ENCODE measurements at places on chromosomes 5 and 9.

GRCh38 chr5:125070961-125071360 lies 324.5 kb upstream of the ZNF608 start:
- DNase-seq = no peak

- no peak for DNase-seq
Measured at GRCh38 chr5:143432658-143433239, 29.3 kb upstream of the NR3C1 start.

GRCh38 chr9:117247266-117247665 lies 167.6 kb downstream of the ASTN2 start:
- DNase-seq = no peak

DNA sequence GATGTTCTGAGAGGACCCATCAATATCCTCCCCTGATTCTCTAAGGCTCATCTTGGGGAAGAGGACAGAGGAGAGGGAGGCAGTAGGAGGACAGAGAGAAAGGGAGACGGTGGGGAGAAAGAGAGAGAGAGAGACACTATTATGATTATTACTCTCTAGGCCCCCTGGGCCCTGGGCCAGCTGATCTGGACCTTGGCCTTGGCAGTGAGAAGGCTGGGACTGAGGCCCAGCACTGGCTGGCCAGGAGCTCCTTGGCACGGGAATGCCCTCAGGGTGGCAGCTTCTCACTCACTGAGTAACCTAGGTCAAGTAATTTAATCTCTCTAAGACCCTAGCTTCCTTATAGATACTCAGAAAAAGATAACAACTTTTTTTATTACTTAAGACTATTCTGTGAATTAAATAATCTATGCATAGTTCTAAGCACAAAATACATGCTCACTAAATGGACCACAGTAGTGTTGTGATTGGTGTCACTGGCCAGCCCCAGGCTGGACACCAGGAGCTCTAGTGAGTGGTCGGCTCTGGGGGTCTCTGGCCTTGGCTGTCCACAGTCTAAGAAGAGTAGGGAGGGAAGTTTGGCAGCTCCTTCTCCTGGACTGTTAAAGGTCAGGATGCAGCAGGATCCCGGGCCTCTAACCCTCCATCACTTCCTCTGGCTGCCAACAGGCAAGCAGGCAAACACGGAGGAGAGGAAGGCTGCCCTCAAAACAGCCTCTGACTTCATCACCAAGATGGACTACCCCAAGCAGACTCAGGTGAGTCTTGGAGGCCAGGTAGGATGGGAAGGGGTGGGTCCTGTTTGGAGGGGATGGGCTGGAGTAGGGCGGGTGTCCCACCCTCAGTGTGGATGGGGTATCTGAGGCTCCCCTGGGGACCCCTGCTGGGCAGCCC lies 50.0 kb downstream of the GSN start:
- DNase-seq = no peak

DNA sequence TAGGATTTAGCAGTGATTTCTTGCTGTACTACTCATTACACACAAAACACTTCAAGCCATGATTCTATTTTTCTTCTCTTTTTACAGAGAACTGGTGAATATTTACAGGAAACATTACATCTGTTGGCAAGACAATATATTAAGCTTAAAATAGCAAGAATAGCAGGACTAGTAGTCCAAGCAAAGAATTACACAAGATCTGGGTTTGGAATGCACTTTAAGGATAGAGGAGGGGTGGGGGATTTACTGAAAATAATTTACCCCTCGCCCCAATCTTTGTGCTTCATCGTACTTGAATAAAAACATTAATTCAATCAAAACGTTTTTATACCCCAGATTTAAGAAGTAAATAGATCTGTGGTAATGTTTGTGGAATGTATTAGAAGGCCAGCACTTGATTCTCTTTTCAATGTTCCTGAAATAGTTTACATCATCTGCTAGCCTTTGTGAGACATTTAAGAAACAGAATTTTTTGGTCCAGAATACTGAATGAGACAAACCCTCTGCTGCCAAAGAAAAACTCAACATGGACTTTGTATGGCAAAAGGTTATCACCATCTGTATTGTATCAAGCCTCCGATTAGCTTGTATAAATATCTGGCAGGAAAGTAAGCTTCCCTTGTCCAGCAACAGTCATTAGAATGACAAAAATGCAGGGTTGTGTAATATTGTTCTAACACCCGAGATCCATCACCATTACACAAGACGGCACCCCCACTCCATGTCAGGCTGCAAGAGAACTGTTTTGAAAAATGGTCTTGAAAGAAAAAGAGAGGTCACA lies 23.8 kb downstream of the SVEP1 start:
- no peak for DNase-seq

- no peak for DNase-seq
Measured at GRCh38 chr9:99822806-99823591, 1.3 kb downstream of the NR4A3 start.

GRCh38 chr9:14561929-14562405 lies 131.3 kb downstream of the ZDHHC21 start:
- DNase-seq = no peak

DNA sequence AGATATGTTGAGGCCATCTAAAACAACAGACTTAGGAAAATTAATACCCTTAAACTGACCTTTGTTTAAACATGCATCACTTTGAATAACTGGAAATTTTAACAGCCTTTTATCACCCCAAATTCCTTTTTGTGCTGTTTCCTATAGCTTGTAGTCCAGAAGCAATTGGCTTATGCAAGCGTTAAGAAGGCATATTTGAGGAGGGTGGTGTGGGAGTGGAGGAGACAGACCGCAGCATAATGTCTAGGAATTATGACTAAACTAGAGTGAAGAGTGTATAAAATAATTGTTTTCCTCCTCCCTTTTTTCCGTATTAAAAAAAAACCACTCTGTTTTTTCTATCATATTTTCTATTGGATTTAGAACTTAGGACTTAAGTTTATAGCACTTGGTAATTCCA lies 51.8 kb upstream of the MPDZ start:
- DNase-seq = no peak

GRCh38 chr5:115392611-115393010 lies 96.2 kb upstream of the CCDC112 start:
- DNase-seq = no peak

- DNase-seq = peak; percentile 33
Measured at GRCh38 chr5:177982072-177982727, 13.8 kb downstream of the PROP1 start.

GRCh38 chr5:15209053-15209762 lies 290.8 kb upstream of the FBXL7 start:
- no peak for DNase-seq

GRCh38 chr9:2524601-2525000 lies 97.0 kb upstream of the VLDLR start:
- DNase-seq = no peak

- DNase-seq = no peak
Measured at GRCh38 chr5:168314735-168315411, 23.4 kb downstream of the WWC1 start.

DNA sequence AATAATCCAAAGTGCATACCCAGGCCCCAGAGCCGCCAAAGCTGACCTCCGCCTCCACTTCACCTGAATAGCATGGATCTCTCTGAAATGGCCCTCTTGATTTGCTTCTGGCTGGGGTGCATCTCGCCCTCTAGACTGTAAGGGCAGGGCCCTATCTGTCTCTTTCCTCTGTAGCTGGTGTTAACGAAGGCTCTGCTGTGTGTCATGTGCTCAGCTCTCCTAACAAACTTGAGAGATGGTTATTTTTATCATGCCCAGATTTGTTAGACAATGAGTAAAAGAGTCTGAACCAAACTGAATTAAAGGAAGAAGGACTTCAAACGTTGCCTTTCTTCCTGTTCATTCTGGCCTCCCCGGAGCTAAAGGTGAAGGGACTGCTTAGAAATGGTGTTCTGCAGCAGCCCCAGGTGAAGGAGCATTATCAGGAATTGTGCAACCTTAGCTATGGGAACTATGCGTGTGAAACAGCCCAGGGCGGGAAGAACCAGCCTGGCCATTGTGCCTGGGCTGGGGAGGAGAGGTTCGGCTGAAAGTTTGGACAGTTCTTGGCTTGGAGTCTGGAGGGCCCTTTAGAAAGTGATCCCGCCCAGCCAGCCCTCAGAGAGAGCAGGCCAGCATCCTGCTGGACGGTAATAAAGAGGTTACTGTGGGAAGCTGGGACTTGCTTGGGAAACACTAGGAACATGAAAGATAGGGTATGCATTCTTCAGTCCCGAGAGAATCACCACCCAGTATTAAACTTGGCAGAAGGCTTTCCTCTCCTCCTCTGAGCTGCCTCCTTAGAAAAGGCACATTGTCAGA lies 73.5 kb downstream of the WWC1 start:
- no peak for DNase-seq

GRCh38 chr9:15249042-15249818 lies 57.8 kb downstream of the TTC39B start:
- DNase-seq = no peak

- no peak for DNase-seq
Measured at GRCh38 chr9:18473652-18474279, at the start of gene ADAMTSL1. TSS of gene ADAMTSL1 (plus strand) at chr9:18474153. CDS start at chr9:18474233, 80 bp downstream.

- DNase-seq = peak; percentile 53
Measured at GRCh38 chr5:138459311-138459933, 5.9 kb upstream of the EGR1 start.

GRCh38 chr5:124263680-124264491 lies 482.6 kb downstream of the ZNF608 start:
- no peak for DNase-seq

GRCh38 chr9:81146684-81147337 lies 542.5 kb downstream of the TLE1 start:
- DNase-seq = no peak

DNA sequence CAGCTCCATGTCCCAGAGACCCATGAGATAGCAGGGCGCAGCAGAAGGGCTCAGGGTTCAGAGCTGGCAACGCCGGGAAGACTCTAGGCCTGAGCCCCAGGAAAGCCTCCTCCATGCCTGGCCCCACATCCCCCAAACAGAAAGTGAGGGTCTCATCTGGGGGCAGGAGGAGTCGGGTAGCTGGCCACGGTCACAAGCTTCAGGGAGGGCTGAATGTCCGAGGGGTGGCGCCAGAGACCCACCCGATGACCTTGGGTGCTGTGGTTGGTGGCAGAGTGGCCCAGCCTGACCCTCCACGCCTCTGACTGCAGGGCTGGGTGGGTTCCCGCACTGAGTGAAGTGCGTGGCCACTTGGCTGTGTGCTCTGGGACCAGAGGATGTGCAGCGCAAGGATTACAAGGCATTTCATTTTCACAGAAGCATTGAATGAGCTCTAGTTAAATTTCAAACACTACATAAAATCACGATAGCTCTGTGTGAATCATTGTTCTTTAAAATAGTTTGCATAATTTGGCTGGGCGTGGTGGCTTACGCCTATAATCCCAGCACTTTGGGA lies 3.0 kb downstream of the C8G start:
- DNase-seq = peak; percentile 25

DNA sequence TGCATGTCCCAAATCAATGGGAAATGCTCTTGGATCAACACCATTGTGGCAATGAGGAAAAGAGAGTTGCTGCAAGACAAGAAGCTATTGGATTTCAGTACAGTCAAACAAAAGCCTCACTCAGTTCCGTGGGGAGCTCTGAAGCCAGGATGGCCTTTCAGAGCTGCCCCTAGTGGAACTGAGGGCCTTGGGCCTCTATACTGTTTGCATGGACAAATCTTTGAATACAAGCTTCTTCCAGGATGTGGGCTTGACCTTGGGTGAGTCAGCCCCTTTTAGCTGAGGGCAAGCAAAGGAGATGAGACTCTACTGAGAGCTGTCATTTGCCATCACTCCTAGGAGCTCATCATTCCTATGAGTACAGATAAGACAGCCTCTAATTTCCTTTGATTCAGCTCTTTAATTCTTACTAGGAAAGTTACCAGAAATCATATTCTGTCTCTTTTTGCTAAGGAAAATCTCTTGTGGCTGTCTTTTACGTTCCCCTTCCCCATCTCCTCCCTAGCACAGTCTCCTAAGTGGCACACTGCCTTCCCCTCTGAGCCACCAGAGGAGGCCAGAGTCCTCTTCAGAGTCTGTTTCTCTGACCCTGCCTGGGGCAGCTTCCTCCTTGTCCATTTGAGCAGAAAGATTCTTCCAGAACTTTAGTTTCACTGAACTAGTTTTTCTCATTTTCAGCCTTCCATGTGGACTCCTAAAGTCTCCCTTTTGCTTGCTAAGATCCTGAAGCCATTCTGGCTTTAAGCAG lies 168.8 kb upstream of the POC5 start:
- no peak for DNase-seq

DNA sequence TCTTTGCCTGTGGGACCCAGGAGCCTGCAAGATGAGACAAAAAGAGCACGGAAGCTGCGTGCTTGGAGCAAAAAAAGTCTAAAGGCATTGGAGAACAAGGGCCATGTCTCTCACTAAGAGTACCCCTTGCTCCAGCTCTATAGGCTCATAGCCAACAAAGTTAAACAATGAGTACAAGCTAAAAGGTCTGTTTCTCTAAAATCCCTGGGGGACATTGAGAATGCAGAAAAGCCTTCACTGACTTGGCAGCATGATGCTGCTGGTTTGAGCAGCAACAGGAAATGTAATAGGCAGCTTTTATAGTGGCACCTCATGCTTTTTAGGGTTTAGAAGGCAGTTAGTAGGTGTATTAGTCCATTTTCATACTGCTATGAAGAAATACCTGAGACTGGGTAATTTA lies 287.5 kb downstream of the SMARCA2 start:
- no peak for DNase-seq

- no peak for DNase-seq
Measured at GRCh38 chr5:76787237-76787636, 31.6 kb upstream of the F2RL1 start.

DNA sequence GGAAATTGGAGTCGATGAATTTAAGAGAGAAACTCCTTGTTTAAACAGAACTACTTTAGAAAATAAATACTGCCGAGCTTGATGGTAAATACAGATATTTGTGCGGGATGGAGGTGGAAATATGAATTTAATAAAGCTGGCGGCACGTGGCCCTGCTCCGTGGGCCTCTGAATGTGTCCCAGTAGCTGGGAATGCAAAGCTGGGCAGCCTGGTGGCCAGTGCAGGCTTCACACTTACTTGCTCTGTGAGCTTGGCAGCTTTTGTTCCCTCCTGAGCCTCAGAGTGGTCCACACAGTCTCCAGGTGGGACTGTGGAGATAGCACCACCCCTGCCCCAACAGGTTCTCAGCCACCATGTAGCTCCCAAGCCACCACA lies 45.9 kb downstream of the BARX1 start:
- DNase-seq = no peak

GRCh38 chr9:35776018-35776417 lies 15.4 kb upstream of the NPR2 start:
- no peak for DNase-seq

- DNase-seq = peak; percentile 38
Measured at GRCh38 chr5:180084638-180085561, 13.3 kb upstream of the RNF130 start.

GRCh38 chr5:19498852-19499251 lies 489.1 kb downstream of the CDH18 start:
- DNase-seq = no peak

DNA sequence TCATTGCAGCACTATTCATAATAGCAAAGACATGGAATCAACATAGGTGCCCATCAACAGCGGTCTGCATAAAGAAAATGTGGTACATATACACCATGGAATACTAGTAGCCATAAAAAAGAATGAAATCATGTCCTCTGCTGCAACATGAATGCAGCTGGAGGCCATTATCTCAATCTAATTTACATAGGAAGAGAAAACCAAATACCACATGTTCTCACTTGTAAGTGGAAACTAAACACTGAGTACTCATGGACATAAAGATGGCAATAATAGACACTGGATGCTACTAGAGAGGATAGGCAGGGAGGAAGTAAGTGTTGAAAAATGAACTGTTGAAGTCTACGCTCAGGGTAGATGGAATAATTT lies 203.9 kb upstream of the CDH9 start:
- no peak for DNase-seq
